Activated T-cell treated with anti-CD3 and anti-CD28 coated beads for 4 hours (primary cell): ENCODE measurements at places on chromosomes 5 and 9.

DNA sequence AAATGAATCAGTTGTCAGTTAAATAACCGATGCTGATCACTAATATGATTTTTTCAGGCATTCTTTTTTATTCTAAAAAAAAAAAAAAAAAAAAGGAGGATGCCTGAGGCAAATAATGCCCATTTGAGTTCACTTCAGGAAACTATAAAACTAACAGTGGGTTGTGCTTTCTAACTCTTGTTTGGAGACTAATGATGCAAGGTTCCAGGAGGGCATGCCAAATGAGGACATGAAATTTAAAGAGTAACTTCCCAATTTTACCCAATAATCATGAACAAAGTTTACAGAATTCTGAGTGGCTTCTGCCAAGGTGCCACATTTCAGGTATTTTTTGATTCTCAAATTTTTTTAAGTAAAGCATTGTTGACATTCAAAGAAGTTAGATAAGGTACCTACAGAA, 41.0 kb downstream of the CEP120 start:
- no peak for DNase-seq

GRCh38 chr5:31855134-31856040, 216.5 kb downstream of the PDZD2 start:
- no peak for DNase-seq

GRCh38 chr9:134099123-134099761, 31.4 kb upstream of the BRD3 start:
- DNase-seq = peak; percentile 49

DNA sequence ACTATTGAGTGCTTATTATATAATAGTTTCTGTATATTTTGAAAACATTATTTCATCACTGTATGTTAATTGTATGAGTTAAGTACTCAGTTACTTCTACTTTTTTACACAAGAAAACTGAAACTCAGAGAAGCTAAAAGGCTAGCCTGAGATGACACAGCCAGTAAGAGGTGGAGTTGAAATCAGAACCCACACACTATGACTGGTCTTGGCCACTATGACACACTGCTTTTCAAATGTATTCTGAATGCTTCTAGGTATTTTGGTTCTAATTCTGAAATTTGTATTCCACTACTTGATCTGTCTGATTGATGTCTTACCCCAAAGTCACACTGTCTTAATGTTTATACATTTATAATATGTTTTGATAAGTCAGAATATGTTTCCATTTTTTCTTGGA, 181.8 kb downstream of the ZDHHC21 start:
- no peak for DNase-seq

DNA sequence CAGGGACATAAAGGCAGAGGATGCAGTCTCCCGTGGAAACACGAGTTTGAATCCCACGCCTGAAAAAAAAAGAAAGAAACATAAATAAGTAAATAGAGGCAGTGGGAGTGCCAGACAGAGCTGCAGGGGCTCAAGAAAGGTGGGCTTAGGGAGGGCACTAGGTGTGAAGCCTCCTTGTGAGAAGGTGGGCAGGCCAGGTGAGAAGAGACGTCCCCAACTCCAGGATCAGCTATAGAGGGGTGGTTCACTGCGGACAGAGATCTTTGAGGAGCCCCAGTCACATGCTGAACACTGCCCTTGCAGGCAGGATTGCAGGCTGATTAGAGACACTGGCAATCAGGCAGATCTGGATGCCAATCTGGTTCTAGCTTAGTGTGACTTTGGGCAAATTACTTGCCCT, 172.1 kb downstream of the RGS3 start:
- no peak for DNase-seq

GRCh38 chr5:58855851-58856739, 273.2 kb downstream of the RAB3C start:
- DNase-seq = no peak

DNA sequence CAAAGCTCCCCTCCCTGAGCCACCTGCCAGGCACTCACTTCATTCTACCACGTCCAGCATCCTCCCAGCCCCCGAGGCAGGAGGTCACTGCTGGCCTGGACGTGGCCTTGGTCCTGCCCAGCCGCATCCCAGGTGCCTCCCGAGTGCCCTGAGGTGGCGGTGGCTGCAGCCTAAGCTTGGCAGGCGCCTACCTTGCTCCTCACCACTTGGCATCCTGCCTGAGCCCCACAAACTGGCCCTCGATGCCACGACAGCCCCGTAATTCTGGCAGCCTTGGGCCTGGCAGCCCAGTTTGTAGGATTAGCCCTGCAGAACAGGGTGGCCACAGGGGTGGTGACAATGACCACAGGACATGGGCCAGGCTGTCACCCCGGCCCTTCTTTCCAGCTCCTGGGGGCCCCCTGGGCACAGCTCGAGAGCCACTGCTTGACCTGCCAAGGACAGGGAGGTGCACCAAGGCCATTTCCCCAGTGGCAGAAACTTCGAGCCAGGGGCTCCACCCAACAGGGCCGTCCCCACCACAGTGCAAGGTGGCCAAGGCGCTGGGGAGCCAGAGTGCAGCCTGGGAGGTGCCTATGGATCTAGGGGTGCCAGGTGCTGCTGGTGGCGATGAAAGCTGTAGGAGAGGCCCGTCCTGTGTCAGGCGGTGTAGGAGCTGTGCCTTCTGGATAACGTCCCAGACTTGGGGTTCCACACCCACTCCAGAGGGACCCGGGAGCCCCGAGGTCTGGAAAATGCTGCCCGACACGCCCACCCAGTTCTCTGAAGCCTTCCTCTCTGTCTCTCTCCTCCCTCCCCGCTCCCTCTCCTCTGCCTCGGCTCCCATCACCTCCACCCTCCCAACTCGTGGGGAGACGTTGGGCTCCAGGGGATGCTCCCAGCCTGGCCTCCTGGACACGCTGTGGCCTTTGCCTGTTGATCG, 18.4 kb downstream of the NKD2 start:
- DNase-seq = no peak

DNA sequence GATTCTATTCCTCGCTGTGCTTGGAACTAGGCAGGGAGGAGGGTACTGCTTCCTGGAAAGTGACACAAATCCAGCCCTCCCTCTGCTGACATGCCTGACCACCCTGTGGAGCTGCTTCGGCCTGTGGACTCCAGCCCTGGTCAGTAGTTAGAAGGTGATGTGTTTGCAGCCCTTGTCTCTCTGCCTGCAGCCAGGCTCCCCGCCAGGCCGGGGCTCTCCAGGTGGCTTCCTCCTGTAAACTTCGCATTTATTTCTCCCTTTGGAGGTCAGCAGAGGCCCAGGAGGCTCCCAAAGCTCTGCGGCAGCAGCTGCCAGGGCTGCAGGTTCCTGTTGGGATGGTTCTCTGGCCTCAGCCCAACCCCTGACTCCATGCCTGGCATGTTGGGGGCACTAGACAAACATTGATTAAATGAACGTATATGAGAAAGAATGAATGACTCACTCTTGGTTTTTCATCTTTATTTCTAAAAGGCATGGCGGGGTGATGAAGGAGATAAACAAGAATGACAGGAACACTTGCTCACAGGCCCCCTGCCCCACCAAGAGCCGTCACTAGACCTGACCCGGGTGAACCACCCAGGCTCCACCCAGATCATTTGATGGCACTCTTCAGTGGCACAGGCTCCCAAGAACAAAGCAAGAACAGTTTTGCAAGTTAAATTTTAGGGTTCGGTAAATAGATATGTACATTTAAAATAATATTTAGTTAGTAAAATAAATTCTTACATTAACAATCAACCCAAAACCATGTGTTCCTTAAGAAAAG, 8.4 kb upstream of the IRX2 start:
- no peak for DNase-seq

DNA sequence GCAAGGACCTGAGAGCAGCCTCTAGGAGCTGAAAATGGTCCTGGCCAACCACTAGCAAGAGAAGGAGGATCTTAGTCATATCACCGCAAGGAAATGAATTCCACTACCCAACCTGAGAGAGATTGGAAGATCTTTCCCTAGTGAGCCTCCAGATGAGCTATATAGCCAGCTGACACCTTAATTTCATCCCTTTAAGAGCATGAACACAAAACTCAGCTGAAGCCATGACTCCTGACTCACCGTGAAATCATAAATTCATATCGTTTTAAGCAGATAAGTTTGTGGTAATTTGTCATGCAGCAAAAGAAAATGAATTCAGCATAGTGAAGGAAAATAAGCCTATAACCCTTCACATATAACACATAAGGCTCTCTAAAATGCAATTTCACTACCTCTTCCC, 23.5 kb downstream of the MAPKAP1 start:
- no peak for DNase-seq

- no peak for DNase-seq
Measured at GRCh38 chr5:74576941-74577456, 63.5 kb downstream of the ENC1 start.

DNA sequence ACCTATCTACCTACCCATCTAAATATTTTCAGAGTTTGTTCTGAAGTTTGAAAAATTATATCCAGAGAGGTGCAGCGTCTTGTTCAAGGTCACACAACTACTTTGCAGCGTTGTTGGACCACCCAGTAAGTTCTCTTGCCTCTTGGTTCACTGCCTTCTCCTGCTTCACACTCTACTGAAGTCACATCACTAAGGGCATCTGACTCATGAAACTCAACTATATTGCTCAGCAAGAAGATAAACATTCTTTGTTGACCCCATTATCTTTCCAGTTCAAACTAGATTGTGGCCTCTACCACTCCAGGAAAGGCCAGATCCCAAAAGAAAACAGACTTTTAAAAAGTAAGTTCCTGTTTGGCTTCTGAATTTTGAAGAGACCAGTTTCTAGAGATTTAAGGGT, 326.9 kb downstream of the SLIT3 start:
- no peak for DNase-seq

- no peak for DNase-seq
Measured at GRCh38 chr9:2086971-2087370, 71.8 kb downstream of the SMARCA2 start.

- DNase-seq = no peak
Measured at GRCh38 chr5:11000515-11001353, 239.7 kb upstream of the DAP start.

- no peak for DNase-seq
Measured at GRCh38 chr9:76560481-76560922, 101.5 kb downstream of the GCNT1 start.

GRCh38 chr5:67771221-67771620, 444.3 kb upstream of the PIK3R1 start:
- no peak for DNase-seq

DNA sequence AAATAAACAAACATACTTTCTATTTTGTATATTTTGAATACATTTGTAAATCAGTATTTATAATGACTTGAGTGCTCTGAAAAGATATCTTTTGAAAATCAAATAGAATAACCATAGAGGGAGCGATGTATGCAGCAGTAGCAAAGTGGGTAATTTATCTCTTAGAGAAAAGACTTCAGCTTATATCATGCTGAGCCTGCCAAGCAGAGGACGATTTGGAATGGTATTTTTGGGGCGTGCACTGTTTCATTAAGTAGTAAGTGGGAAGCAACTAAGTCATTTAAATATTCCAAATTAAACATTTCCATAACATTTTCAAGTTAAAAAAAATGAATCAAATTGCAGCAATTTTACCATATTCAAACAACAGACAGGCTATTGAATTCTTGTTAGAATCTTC, 147.6 kb downstream of the CDH10 start:
- DNase-seq = no peak

DNA sequence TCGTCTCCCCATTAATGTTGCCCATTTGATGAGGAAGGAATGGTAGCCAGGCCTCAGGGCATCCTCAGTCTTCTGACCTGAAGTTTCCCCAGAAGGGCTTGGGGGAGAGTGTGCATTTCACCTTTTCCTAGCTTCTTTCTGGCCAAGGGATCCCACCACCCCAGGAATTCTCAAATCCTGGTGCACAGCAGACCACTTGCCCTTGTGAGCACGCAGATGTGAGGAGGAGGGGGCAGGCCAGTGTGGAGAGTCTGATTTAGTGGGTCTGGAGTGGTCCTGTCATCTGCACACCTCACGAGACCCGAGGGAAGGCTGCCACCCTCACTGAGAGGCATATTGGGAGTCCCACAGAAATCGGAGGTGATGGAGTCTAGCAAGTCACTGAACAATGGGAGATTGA, 64.3 kb downstream of the CXXC5 start:
- no peak for DNase-seq

DNA sequence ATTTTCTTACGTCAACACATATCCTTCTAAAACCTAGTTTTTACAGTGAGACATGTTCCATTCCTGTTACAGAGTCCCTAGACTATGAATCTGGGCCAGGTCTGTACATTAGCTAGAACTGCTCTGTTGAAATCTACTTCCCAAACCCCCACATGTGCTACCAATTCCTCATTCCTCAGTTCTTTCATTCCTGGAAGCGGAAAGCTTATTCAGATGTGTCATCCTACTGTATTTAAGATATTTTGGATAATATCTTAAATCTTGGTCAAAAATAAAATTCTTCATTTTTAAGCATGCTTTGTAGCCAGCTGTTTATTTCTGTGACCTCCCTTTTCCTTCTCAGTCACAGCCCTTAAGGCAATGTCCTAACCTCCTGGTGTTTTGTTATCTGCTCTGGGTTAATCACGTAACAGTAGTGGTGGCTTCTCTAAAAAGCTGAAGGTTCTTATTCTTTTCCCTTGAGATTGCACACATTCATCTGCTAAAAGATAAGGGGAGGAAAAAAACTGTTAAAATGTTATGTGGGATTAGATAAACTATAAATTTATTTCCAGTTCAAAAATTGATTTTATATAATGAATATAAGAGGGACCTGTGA, 35.6 kb downstream of the GLRX start:
- no peak for DNase-seq

DNA sequence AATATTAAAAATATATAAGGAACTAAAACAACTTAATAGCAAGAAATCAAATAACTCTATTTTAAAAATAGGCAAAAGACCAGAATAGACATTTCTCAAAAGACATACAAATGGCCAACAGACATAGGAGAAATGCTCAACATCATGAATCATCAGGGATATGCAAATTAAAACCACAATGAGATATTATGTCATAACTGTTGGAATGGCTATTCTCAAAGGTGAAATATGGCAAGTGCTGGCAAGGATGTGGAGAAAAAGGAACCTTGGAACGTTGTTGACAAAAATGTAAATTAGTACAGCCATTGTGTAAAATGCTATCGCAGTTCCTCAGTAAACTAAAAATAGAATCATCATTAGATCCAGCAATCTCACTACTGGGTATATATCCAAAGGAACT, 468.5 kb downstream of the NFIB start:
- no peak for DNase-seq

DNA sequence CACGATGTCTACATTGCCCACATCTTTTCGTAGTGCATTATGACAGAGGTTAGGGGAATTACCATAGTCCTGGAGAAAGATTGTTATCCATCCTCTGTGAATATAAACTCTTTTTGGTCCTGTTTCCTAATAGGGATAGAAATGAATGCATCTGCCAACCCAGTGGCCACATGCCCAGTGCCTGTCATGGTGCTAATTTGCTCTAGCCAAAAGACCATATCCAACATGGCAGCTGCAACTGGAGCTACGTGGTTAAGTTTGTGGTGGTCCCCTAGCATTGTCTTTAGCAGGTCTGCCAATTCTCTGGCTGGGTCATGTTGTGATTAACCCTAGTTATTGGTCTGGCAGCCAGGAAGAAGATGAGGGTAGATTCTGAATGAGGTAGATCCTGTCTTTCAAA, 87.5 kb downstream of the FGF18 start:
- DNase-seq = no peak

DNA sequence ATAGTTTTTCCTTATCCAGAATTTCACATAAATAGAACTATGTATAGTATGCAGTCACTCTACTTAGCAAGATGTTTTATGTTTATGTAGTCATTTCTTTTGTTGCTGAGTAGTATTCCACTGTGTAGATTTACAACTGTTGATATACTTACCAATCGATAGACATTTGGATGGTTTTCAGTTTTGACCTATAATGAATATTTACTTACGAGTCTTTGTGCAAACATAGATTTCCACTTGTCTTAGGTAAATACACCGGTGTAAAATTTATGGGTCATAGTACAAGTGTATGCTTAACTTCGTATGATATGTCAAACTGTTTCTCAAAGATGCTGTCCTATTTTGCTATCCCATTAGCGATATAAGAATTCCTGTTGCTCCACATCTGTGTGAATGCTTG, 19.7 kb upstream of the OR2K2 start:
- no peak for DNase-seq
